ENCODE measurements at places on chromosomes 7 and 10.

- no peak for DNase-seq
These were observed 378.8 kb downstream of the PLXDC2 start for GRCh38 chr10:20195076-20195475.

DNA sequence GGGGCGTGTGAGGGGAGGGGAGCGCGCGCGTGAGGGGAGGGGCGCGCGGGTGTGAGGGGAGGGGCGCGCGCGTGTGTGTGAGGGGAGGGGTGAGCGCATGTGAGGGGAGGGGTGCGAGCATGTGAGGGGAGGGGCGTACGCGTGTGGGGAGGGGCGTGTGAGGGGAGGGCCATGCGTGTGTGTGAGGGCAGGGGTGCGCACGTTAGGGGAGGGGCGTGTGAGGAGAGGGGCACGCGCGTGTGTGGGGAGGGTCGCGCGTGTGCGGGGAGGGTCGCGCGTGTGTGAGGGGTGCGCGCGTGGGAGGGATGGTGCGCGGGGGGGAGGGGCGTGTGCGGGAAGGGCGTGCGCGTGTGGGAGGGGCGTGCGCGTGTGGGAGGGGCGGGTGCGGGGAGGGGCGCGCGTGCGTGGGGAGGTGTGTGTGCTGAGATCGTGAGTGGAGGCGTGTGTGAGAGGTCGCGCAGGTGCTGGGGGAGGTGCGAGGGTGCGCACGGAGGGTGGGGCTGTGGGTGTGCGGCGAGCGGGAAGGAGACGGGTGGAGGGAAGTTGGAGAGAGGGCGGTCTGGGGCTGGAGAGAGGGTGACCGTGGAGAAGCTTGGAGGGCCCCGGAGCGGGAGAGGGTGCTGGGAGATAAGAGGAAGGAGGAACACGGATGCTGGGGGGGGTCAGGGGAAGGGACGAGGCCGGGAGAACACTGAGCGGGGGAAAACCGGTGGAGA, 19.7 kb downstream of the MXI1 start:
- no peak for DNase-seq

DNA sequence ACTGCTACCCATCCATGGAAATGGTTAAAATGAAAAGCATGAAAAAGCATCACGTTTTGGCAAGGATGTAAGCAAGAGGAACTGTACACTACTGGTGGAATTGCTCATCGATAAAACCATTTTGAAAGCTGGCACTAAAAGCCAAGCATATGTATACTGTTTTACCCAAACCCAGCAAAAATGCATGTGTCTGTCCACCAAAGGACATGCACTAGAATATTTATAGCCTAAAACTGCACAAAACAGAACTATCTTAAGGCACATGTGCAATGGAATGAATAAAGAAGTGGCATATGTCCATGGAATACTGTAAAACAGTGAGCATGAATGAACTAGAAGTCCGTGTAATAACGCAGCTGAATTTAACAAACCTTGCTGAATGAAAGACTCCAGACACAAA, 22.9 kb downstream of the RBAK start:
- DNase-seq, result no peak

GRCh38 chr10:7670157-7670556, 3.4 kb upstream of the ITIH5 start:
- no peak for DNase-seq

- no peak for DNase-seq
These were observed 557 bp upstream of the TAX1BP1 start for GRCh38 chr7:27739301-27739908.

- DNase-seq, result no peak
These were observed 918.1 kb upstream of the MBL2 start for GRCh38 chr10:53690524-53691240.

DNA sequence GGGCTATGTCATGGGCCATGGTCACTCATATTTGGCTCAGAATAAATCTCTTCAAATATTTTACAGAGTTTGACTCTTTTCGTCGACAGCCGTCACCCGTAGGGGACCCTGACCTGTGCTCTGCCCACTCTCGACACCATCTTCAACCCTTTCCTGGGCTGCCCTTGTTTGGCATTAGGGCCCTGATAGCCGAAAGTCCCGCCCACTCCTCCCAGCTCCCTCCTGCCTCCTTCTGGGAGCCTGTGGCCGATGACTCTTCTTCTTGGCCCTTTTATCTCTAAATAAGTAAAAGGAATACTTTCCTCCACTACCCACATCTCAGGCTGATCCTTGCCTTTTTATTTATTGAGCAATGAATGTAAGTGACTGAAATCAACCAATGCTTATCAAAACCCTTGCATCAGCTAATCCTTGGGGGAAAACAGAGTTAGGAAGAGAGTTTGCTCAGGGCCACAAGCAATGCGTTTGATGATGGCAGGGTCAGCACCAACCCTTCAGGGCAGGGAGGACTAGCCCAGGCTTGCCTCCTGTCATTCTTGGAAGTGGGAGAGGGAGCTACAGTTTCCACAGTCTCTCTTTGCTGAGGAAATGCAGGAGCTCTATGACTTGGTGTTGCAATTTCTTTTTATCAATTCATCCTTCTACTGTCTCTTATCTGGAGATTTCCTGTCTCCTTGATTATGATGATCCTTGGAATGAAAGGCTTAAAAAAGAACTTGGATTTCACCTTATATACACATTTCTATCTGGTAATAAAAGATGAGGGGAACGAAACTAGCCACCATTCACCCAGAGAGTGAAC, 218.2 kb upstream of the PODXL start:
- DNase-seq, result no peak

- DNase-seq, result no peak
These were observed at the start of gene NEUROG3 for GRCh38 chr10:69573056-69573806. TSS of gene NEUROG3 (minus strand) at chr10:69573422. CDS start at chr10:69573043, 379 bp downstream.

GRCh38 chr10:2610946-2611345, 456.4 kb upstream of the PFKP start:
- DNase-seq, result no peak

- no peak for DNase-seq
These were observed 8.4 kb downstream of the MRPL43 start for GRCh38 chr10:100978901-100979195.

DNA sequence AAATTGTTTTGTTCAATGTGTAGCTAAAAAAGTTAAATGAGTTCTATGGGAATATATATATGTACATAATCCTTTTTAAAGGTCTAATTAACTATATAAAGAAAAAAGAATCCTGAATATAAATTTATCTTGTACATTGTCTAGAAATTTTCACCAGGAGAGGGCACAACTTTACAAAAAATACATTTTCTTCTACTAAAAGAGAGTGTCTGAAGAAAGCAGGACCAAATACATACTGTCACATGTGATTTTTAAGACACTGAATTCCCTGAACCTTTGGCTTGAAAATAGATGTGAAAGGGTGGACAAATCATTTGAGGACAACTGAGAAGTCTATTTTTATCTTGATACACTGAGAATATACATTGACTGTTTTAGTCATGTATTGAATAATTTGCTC, 204.3 kb downstream of the DGKB start:
- DNase-seq, result no peak

- no peak for DNase-seq
These were observed 553.3 kb downstream of the TFEC start for GRCh38 chr7:115477193-115477651.

GRCh38 chr10:16765509-16766375, 51.5 kb downstream of the RSU1 start:
- no peak for DNase-seq

DNA sequence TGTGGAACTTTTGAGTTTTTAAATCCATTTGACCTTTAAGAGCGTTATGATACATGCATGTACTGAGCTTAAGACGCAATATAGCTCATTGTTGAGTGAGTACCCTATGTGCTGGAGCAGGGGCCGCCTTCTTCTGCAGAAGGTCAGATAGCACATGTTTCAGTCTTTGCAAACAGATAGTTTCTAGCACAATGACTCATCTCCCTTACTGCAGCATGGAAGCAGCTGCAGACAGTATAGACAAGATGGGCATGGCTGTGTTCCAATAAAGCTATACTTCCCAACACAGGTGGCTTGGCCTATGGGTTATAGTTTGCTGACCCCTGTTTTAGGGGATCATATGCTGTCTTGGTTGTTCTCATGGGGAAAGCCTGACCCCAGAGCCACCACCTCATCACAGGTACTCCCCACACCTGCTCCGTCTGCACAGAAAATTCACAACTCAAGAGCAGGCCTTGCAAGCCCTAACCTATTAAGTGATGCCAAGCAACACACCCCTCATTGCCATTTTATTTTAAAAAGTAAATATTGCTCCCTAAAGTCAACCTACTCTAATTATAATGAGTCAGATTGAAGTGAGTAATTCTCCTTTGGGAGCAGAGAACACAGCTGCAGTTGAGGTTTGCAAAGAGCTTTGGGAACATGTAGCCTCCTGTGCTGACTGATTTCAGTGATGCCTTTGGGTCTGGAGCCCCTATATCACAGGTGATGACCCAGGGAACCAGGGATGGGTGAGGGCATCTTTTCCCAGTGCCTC, 330.1 kb downstream of the PAXIP1 start:
- no peak for DNase-seq

DNA sequence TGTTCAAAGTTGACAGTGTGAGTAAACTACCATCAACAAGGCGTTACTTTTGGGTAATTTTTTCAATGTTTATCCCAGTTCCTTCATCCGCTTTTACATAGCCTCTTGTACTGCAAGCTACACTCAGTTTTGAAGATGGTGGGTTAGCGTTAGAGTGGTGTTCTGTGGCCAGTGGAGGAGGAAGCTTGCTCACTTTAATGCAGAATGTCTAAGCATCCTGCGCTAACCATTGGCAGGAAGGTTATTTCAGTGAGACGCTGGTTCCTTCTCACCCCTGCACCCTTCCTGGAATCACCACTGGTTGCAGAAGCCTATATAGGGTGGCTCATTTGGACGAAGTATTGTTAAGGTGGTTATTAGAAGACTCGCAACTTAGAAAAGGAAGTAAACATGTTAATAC, 159.1 kb downstream of the CELF2 start:
- no peak for DNase-seq

- DNase-seq, result no peak
These were observed 20.9 kb downstream of the ANKRD22 start for GRCh38 chr10:88830643-88831268.
